ENCODE measurements at places on chromosomes 11 and 22.

DNA sequence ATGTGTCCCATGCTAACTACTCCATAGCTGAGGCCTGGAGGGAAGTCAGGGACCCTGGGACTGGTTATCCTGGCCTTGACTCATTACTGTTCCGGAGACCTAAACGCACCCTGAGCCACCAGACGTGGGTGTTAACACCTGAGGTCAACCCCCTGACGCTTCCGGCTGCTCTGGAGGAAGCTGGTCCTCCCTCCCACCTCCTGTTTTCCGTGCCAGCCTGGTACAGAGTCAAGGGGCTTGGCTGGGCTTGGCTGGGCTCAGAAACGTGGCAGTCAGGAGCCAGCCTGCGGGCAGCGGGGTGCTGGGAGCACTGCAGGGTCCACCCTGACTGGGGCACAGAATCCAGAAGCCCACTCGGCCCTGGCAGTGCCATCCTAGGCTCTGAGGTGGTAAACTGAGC, 2.6 kb downstream of the TMPRSS4 start:
- no peak for DNase-seq

- DNase-seq, result no peak
Observed at GRCh38 chr11:68844801-68845200, 3.1 kb upstream of the CPT1A start.

DNA sequence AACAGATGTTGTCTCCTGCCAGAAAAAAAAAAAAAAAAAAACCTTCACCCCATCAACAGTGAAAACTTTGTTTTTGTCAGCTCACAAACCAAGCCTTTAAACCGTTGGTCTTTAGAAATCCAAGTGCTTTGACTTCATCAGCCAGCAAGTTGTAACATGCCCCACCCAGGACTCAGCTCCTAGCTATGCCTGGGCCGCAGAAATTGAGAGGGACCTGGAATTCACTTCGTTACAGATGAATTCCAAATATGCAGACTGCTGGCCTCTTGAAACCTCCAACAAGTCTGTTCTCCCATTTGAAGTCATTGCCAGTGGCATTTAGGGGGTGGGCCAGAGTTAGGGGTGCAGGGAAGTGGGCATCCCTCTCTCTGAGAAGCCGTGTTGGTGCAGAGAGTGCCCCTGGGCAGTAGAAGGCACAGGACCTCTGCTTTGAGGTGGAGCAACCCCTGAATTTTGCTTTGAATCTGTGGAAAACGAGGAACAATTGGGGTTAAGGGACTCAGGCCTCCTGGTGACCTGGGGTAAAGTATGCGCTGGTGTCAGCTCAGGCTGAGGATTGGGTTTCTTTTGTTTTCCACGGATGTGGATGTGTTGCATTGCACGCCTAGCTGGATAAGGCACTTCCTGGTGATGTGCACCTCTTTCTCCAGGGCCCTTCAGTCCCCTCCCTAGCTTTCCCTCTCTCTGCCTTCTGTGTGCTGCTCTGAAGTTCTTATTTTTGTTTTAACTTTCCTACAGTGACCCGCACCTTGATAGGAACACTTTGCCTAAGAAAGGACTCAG, 109.5 kb downstream of the DBX1 start:
- no peak for DNase-seq

DNA sequence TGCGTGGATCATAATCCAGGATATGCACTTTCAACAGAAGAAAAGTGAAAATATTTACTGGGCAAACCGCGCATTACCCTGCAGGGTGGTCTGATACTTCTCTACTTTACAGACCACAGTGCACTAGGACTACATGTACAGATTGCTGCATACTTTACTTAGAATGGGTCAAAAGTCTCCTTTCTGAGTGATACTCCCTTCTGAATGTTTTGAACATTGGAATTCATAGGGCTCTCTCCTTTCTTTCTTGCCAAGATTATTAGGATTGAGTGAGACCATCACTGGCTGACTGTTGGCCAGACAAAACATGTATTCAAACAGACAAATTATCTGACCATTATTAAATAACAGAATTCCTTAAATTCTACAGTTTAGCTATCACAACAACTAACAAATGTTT, 6.6 kb upstream of the FIBIN start:
- DNase-seq, result no peak

DNA sequence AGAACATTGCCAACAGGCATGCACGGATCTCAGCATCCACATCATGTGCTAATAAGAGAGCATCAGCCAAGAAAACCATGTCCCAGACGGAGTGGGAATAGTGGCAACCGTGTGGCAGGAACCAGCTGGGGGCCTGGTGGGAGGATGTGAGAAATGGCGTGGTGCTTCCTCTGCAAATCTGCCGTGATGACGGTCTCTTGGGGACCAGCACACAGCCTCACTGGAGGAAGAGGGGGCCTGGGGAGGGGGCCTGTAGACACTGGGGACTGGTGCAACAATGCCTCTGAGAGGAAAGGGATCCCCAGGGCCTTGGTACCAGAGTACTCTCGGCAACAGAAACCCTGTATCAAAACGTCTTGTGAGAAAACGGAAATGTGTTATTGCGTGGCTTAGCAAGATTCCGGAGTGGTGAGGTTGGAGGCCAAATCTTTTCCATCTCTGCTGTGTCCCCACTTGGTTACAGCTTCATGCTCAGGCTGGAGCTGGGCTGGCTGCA, 154.3 kb upstream of the TBCEL start:
- no peak for DNase-seq

- no peak for DNase-seq
Observed at GRCh38 chr11:13782390-13783075, 114.1 kb downstream of the FAR1 start.

DNA sequence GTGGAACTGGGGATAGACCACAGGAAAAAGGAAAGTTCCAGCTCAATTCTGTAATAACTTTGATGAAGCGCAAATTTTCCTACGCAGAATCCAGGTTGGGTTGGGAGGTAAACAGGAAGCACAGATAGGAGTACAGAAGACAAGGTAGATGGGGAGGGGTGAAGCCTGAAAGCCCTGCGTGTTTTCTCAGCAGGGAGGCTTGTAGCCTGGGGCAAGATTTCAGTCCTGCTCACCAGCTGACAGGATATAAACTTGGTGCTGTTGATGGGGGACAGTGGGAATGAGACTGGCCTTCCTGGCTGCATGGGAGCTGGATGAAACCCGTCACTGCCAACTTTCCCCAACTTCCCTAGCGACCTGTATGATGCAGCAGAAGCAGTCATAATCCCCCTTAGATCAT, 114.9 kb downstream of the ARHGAP32 start:
- no peak for DNase-seq

DNA sequence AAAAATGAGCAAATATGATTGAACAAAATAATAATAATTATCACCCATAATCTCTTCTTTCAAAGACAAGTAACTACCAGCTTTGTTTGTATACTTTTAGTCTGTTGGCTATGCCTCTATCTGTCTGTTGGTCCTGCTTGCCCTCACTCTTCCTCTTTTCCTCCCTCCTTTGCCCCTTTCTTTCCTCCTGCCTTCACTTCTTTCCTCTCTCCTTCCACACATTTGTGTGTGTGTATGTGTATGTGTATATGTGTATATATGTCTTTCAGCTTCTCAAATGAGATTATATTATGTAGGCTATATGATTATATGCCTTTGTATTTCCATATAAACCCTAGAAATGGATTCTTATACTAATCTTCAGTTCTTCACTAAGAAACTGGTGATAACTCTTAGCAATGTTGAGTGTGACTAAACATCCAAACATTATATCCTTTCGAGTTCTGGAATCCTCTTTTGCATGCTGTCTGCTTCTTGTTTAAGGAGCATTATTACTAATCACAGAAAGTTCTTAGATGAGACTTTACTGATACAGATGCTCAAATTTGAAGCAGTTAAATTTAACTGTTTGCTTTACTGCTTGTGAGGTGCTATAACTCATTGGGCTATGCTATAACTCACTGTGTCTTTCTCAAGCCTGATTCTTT, 219.1 kb downstream of the TMEM135 start:
- DNase-seq, result no peak

GRCh38 chr11:86670181-86670580, 2.2 kb downstream of the ME3 start:
- no peak for DNase-seq

GRCh38 chr11:87924125-87924524, 251.1 kb downstream of the RAB38 start:
- no peak for DNase-seq

- no peak for DNase-seq
Observed at GRCh38 chr22:26385164-26385563, 43.9 kb upstream of the ASPHD2 start.

GRCh38 chr11:88042647-88043046, 132.6 kb downstream of the RAB38 start:
- DNase-seq, result no peak

- DNase-seq, result no peak
Observed at GRCh38 chr22:39631381-39632286, 61.1 kb downstream of the CACNA1I start.

DNA sequence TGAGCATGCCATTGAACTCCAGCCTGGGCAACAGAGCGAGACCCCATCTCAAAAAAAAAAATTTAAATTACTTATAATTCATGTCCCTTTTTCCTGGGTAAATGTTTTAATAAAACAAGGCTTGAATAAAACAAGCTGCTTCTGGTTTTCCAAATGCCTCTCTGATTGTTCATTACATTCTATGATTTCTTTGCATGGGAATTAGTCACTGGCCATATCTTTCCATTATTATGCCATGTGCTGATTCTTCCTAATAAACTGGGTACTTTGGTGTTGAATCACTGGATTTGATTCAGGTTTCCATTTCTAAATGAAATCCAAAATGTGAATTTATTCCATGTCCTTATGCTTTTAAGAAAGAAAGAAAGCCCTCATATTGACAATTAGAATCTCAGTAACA, 42.6 kb downstream of the ZNF215 start:
- no peak for DNase-seq

DNA sequence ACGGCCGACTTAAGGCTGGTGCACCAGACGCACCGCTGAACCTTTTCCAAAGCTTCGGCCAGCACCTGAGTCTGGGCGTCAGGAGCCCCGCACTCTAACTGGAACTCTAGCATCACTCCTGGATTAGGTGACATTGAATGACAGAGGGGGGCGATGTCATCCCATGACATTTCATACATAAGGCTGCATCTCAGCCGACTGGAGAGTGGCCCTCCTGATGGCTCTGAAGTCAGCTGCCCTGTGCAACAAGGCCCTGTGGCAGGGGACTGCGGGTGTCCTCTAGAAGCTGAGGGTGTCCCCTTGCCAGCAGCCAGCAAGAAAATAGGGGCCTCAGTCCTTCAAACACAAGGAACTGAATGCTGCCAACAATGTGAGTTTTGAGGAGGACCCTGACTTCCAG, 10.1 kb upstream of the FADS3 start:
- no peak for DNase-seq

GRCh38 chr11:75570559-75571139, 8.6 kb downstream of the SERPINH1 start:
- no peak for DNase-seq

DNA sequence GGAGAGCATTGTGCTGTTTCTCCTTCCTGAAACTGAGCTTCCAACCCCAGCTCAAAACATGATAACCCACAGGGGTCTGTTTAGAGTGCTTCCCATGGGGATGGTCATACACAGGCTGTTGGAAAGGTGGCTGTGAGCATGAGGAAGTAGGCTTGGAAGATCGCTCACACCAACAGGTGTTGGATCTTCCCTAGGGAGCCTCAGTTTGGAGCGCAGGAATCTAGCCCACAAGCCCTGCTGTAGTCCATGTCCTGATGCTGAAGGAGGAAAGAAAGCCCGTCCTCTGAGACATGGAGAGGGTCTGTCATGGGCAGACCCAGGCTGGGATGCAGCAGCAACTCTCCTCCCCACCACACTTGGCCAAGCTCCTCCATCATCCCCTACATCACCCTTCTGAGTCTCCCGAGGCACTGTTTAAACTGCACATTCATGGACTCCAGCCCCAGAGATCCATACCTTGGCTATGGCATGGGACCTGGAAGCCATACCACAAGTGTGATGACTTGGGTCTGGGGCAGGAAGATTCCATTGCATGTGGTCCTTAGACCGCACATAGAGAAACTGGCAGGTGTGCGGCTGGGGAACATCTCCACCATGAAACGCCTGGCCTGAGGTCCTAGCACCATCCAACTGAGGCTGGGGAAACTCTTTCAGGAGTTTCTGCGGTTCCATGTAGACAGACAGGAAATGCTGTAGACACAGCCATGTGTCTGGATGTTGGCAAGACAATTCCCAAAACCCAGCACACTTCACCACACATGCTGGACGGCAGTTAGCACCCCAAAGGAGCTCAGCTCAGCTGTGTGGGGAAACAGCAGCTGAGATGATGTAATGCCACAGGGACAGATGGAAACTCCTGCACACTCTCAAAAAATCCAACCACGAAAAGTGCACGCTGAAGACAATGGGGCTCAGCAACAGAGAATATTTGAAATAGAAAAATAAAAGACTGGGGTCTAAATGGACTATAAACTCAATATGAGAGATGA, 27.6 kb upstream of the TTC12 start:
- no peak for DNase-seq

DNA sequence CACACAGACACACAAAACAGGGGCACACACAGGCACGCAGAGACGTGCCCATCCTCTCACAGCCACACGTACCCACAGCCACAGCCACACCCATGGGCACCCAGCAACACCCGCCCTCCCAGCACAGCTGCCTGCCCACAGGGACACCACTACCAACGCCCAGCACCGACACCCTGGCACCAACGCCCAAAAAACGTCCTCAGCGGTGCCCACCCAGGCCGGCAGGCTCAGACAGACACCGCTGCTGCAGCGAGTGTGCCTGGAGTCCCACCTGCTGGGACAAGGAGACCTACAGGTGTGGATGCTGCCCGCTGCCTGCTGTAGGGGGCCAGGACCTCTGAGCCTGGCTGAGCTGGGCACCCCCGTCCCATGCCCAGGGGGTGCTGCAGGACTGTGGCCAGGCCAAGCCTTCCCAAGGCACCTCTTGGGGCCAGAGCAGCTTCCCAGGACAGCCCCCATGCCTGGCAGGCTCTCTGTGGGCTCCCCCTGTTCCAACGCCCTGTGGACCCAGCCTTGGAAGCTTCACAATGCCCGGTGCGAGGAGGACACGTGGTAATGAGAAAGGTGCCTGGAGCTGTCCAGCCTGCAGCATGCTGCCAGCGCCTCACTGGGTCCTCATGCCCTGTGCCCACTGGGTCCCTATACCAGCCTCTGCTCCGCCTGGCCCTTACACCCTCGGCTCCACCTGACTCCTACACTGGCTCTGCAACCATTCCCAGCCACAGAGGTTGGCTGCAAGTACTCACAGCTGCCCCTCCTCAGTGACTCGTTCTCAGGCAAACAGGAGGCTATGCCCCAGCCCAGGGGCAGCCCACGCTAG, 45.8 kb upstream of the TH start:
- DNase-seq, result no peak

GRCh38 chr11:5252192-5252918, 2.2 kb downstream of the HBG2 start:
- no peak for DNase-seq

GRCh38 chr11:126352934-126353801, 2.3 kb upstream of the ST3GAL4 start:
- no peak for DNase-seq

Measured in kidney capillary endothelial cell (primary cell).